ENCODE measurements at places on chromosomes 11 and 22.

DNA sequence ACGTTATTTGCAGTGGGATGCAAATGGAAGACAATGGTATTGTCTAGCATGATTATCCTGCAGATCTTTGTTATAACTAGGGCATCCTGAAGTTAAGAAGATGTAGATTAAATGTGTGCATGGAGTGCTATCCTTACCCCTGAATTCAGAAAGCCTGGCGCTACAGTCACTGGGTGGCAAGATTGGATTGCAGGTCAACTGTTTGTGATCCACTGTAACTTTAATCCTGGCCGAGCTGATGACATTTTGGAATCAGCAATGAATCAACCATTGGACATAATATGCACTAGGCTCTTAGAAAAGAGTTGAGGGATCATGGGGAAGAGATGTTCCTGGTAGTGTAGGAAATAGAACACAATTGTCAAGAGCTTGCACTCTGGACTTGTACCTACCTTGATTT lies 25.1 kb downstream of the SEZ6L start:
- DNase-seq, result no peak

GRCh38 chr11:45156741-45157140 lies 10.3 kb downstream of the PRDM11 start:
- no peak for DNase-seq

- DNase-seq, result peak; percentile 54
These were observed 467 bp downstream of the ESS2 start for GRCh38 chr22:19143967-19144400.

DNA sequence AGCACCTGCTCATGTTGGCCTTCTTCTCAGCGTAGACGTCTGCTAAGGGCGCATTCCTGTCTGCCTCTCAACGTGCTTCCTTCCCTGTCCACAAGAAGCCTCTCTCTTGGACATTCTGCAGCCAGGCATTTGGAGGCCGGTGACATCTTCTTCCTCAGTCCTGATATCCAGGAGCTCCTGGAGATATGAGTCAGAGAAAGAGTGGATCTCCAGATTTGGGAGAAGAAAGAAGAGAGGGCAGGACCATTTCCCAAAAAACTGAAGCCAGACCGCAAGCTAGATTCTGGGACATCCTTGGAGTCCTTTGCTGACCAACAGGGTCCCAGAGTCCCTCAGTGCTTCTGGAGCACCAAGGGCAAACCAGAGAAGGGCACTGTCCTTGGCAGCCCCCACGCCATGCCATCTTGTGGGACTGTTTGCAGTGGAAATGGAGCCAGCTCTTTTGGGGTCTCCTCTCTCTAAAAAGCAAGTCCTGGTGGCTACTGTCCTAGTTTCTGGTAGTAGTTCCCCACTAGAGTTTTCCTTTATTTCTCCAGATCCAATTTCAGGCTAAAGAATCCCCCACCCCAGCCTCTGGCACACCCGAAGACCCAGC lies 36.1 kb upstream of the SYT13 start:
- no peak for DNase-seq

- peak; percentile 47 for DNase-seq
These were observed 2.8 kb downstream of the ALKBH8 start for GRCh38 chr11:107562647-107563208.

DNA sequence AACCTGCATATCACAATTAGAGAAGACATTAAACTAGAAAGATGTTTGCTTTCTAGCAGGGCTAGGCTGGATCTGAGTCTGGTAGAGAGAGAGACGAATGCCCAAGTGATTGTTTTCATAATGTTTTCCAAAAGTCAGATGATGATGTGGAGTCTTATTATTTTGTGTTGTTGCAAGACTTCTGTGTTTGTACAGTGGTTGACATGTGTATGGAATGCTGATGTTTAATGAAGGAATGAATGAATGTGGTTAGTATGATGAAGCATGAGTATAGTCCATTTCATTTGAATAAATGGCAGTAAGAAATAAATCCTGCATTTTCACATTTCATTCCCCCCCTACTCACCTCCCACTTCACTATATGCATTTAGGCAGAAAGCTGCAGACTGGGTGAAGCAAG lies 69.6 kb downstream of the PPP2R1B start:
- DNase-seq, result no peak

DNA sequence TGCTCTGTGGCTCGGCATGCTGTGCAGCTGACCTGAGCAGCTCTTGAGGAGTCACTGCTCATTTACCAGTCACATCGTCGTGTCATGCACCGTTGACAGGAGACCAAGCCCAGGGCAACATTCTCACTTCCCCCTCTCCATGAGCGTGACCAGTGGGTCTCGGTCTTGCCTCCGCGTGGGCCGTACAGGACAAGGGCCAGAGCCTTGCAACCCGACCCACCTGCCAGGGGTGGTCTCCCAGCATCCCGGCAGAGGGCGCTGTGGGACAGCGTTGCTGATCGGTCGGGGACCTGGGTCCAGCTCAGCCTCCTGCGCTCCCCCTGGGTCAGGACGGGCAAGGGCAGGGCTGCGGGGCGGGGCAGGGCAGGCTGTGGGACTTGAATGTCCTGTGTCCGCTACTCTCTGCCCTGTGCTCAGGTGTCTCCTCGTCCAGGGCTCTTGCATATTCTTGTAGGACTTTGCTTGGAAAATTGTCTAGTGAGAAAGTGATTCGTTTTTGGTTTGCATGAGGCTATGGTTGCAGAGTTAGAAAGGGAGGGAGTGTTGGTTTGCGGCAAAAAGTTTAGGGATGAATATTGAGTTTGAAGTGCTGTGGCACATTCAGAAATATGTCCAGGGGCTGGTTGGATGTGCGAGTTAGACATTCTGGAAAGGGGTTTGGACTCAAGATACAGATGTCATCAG lies 16.2 kb downstream of the EIF4G2 start:
- DNase-seq, result peak; percentile 91

DNA sequence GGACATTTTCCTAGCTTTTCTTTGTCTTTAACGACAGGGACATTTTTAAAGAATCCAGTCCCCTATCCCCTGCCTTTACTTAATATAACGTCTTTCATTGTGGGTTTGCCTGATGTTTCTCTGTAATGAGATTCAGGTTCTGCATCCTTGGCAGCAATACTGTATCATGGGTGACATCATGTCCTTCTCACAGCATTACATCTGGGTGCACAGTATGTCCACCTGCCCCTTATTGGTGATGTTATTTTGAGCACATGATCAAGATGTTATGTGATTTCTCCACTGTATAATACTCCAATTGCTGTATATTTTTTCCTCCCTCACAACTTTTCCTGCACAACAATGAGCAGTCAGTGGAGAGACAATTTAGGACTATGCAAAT lies 9.7 kb upstream of the STK33 start:
- no peak for DNase-seq

GRCh38 chr22:32058656-32059260 lies 15.7 kb downstream of the SLC5A1 start:
- DNase-seq, result no peak

- DNase-seq, result peak; percentile 59
These were observed 6.9 kb downstream of the KMT5B start for GRCh38 chr11:68206211-68206610.

GRCh38 chr11:75514596-75514995 lies 11.1 kb downstream of the GDPD5 start:
- DNase-seq, result no peak

DNA sequence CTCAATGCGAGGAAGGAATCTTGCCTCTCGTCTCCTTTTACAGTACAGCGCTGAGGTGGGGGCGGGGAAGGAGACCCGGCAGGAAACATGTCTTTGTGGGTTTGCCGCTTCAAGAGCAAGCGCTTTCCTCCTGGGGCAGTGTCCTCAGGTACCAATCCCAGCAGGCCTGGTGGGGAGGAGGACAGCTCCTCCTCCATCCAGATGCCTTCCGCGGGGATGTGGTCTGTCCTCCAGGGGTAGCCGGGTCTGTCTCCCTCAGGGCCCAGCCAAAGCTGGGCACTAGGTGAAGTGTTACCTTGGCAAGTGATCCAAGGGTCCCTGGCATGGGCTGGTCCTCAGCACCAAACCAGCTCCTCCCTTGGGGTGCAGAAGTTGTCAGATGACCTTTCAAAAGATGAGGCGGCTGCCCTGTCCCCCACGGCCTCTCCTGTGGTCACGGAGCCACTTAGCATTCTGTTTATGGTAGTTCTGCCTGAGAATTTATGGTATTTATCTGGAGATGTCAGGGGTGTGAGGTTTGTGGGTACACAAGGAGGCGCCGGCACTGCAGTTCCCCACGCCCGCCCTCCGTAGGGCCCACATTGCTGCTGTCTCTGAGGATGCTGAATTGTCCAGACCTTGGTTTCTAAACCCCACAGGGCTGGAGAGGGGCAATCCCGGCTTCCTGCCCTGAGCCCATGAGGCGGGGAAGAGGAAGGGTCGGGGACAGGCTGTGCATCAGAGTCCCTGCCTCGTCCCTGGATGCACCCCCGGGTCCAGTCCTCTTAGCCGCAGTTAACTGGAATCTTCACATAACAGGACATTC lies 93.5 kb upstream of the ANO1 start:
- DNase-seq, result no peak

GRCh38 chr11:35917676-35918075 lies 26.2 kb upstream of the LDLRAD3 start:
- DNase-seq, result no peak

Measured in activated CD4-positive, alpha-beta T cell treated with anti-CD3 and anti-CD28 coated beads, Interleukin-2, Interleukin-6, amounts not matched to agents 100 ng/mL and 50 ng/mL, durations not matched to agents 16 hours and 8 hours (primary cell).